M059J (cell line): ENCODE measurements at places on chromosomes 7 and 10. TPM values are rescaled to one million over a fixed set of nuclear protein-coding genes. Genes with fewer than 3 reads are reported as not detected.

- DNase-seq, result no peak
Measured at GRCh38 chr7:36755484-36755883, 31.2 kb upstream of the AOAH start.

Gene ITPRID1
- not detected in 2 replicates for total RNA-seq

Gene HOXA4
- 4.9 and 5.8 TPM in 2 replicates for total RNA-seq

GRCh38 chr7:25624833-25625232 is 396.5 kb upstream of the NPVF start:
- no peak for DNase-seq

DNA sequence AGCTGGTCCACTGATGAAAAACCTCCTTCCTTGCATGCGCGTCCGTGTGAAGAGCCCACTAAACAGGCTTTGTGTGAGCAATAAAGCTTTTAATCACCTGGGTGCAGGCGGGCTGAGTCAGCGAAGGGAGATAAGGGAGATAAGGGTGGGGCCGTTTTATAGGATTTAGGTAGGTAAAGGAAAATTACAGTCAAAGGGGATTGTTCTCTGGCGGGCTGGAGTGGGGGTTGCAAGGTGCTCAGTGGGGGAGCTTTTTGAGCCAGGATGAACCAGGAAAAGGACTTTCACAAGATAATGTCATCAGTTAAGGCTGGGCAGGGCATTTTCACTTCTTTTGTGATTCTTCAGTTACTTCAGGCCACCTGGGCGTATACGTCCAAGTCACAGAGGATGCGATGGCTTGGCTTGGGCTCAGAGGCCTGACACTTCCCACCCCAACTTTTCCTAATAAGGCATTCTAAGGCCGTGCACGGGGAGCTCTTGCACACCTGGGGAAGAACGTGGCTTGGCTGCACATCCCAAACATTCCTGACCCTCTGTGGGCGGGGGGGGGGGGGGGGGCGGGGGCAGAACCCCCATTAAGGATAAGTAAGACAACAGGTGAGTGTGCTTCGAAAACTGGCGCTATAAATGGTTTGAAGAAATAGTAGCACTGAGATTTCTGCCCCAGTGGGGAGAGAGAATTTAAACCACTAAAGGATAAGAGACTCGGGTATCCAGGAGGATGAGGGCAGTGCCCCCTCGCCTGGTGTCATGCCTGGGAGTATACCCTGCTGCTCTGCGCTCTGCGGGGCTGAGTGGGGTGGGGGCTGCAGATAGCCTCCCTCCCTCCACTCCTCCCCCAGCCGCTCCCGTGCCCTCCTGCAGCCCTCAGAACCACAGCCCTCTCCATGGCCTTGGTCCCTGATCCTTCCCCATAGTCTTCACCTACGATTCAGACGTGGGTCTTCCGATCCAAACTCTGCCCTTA is 217.6 kb downstream of the MLLT10 start:
- no peak for DNase-seq

DNA sequence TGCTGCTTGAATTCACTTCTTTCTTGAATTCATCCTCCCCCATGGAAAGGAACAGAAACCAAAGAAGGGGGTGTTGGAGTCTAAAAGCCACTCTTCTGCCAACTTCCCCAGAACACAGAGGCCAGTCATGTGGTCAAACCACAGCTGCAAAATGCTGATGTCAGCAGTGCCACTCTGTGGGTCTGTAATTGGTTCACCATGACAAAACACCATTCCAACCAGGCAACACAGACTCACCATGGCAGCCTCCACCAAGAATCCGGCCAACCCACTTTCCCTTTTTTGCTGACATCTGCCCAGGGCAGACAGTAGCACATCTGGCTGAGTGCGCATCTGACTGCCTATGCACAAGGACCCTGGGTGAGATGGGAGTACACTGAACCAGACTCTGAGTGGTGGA is 16.8 kb downstream of the OSBPL3 start:
- peak; percentile 91 for DNase-seq

GRCh38 chr10:63758080-63758479 is 236.9 kb downstream of the REEP3 start:
- peak; percentile 24 for DNase-seq

Gene TMEM270
- total RNA-seq, result 0.17 and 0.32 TPM in 2 replicates

GRCh38 chr10:11276449-11276990 is 258.8 kb downstream of the CELF2 start:
- no peak for DNase-seq

GRCh38 chr10:11080564-11080984 is 62.9 kb downstream of the CELF2 start:
- no peak for DNase-seq

- peak; percentile 46 for DNase-seq
Measured at GRCh38 chr7:137091396-137091795, 222.9 kb downstream of the CHRM2 start.

Gene SSC4D
- total RNA-seq, result 0.39 and 0.44 TPM in 2 replicates

DNA sequence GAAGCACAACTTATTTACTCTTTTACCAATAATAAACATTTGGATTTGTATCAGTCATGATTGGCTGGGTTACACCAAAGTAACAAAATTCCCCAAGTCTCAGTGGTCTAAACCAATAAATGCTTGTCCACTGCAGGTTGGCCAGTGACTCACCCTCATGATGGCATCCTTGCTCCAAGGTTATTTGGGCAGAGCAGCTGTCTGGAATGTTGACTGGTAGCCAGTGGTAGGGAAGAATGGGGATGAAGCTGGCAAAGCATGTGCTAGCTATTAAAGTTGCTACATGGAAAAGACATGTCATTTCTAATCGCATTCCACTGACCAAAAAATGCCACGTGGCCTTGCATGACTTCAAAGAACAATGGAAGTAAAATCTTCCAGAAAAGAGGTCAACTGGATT is 1168.7 kb upstream of the CELF2 start:
- no peak for DNase-seq

Gene MLXIPL
- 0.07 and 0.71 TPM in 2 replicates for total RNA-seq

GRCh38 chr10:131553121-131553520 is 241.6 kb upstream of the TCERG1L start:
- no peak for DNase-seq

Gene ELOVL3
- total RNA-seq, result 0.17 and 0.27 TPM in 2 replicates

GRCh38 chr10:76037531-76038155 is 606.2 kb downstream of the LRMDA start:
- no peak for DNase-seq

- DNase-seq, result peak; percentile 22
Measured at GRCh38 chr10:9305018-9305655, 1250.6 kb downstream of the GATA3 start.

- DNase-seq, result no peak
Measured at GRCh38 chr7:6403907-6404306, 43.8 kb downstream of the DAGLB start.

DNA sequence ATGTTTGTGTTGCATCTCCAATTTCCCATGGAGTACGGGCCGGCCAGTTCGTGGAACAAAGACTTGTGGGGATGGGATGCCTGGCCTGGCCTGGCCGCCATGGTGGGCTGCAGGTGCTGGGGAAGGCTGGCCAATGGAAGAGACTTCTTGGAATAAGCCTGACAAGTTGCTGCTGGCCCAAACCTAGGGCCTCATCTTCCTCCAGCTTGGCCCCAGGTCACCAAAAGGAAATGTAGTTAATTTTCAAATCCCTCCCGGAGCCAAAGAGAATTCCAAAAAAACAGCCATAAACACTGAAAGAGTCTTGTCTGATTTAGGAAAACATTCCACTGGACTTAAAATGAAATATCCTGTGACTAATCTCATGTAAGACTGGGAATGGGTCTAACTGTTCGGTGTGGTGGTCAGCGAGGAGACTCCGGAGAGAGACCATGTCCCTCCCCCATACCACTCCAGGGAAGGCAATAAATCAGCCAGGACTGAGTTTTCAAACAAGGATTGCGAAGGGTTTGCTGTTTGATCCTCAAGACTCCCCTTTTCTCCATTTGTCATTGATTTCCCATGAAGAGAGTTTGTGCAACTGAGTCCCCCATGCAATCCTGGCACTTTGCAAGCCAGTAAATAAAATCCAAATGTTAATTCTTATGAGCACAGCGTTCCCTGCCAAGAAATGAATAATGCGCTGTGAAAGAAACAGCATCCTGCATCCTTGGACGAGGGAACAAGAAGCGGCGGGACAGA is 128.7 kb upstream of the HABP2 start:
- DNase-seq, result no peak

DNA sequence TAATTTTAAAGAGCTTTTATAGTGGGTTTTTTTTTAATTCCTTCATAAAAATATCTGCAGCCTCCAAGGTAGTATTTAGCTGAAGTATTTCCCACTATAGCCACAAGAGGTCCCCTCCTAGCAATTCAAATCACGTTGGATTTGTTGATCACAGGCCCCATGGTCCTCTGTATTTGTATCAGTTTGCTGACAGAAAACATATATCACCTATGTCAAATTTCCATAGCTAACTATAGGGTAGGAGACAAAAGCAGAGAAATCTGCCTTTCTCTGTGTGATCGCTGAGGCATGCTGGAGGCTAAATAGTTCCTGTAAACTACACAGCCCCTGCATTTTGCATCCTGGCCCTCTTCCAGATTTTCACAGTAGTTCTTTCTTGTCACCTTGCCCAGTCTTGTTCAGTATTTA is 1.7 kb upstream of the CTNNA3 start:
- DNase-seq, result peak; percentile 28

- no peak for DNase-seq
Measured at GRCh38 chr10:31062856-31063255, 31.2 kb upstream of the ZNF438 start.

DNA sequence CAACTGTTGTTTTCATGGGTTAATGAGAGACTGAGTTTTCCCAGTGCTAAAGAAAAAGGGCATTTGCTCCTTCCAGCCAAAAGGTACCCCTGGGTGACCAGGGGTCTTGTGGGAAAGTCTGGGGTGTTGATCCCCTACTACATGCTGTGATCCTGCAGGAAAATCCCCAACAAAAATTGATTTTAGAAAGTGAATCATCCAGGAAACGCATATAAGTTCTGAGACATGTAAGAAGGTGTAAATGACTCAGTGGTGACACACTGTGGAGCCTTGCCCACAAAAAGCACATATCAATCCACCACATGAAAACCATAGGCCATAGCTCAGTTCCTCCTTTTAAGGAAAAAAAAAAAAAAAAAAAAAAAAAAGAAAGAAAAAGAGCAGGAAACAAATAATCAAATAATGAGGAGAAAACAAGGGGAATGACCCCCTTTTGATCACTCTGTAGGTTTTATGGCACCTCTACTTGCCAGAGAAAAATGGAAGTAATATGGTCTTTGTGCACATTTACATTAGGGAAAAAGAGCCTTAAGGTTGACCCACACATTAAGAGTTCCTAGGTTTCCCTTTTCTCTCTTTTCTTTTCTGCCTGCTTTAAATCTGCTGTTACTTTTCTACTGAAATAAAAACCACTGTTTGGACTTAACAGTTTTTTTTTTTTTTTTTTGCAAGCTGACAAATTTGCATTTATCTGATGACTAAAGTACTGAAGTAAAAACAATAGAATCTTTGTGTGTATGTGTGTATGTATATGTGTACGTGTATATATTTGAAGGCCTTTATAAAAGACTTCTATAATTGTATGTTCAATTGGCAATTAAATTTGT is 386.0 kb downstream of the KIF20B start:
- peak; percentile 95 for DNase-seq

DNA sequence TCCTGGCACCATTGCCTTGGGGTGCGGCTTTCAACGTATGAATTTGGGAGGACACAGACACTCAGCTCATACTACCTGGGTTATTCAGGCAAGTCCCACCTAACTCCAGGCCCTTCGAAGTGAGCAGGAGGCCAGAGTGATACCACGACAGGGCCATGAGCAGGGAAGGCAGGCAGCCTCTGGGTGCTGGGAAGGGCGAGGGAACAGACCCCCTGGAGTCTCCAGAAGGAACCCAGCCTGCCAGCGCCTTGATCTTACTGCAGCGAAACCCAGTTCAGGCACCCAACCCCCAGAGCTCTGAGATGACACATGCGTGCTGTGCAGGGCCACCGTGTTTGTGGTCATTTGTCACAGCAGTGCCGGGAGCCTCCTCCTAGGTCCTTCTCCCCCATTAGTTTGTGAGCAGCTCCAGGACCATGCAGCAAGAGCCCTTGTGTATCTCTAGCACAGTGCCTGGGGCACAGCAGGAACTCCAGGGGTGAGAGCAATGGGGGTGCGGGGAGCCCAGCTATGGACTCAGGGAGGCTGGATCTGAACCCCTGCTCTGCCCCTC is 7.7 kb upstream of the INSIG1 start:
- no peak for DNase-seq

- no peak for DNase-seq
Measured at GRCh38 chr7:33654676-33655075, 250.7 kb upstream of the BMPER start.

GRCh38 chr10:101091546-101092290 is 29.9 kb downstream of the KAZALD1 start:
- no peak for DNase-seq

- DNase-seq, result no peak
Measured at GRCh38 chr7:103893350-103893749, 96.1 kb downstream of the RELN start.

- DNase-seq, result peak; percentile 74
Measured at GRCh38 chr10:127906548-127907377, at the start of gene PTPRE. PTPRE (plus strand) TSS chr10:127907103; CDS start chr10:128040882, 133,779 bp downstream.

DNA sequence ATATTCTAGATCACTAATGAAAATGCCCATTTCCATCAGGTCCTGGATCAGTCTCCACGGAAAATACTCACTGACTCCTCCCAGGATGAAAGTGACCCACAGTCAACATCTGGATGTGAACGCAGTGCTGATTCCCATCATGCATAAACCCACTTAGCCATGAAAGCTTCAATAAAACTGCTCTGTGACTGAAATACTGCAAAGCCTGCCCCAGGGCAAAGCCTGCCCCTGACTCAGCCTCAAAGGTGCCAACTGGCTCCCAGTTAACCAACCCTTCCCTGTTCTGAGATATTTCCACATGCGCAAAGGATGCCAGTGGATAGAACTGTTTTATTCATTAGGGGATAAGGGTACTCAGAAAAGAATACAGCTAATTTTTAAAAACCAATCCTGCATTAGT is 24.0 kb downstream of the OSBPL3 start:
- peak; percentile 92 for DNase-seq

- peak; percentile 89 for DNase-seq
Measured at GRCh38 chr10:75191821-75192568, 18.6 kb upstream of the VDAC2 start.

GRCh38 chr10:101062232-101063049 is 652 bp downstream of the KAZALD1 start:
- DNase-seq, result no peak

Gene MACROH2A2
- 2.1 TPM in 2 replicates for total RNA-seq

Gene MAT1A
- total RNA-seq, result not detected in 2 replicates

GRCh38 chr7:114658216-114658615 is 243.6 kb downstream of the FOXP2 start:
- DNase-seq, result no peak

DNA sequence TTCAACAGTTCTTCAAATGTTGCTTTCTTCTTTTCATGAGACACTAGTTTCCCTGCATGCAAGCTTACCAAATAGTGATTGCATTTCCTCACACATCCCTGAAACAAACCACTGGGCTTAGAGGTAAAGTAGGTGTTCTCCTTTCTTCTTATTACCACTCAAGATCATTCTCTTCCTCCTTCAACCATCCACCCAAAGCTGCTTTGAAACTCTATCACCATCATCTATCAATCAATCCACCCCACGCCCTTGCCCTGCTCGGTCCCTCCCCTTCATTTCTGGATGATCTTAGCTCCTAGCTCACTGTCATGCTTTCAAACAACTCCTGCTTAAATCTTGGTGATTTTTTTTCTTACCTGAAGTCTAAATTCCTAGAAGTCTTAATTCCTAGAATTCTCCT is 18.9 kb downstream of the HYCC1 start:
- no peak for DNase-seq
